ENCODE measurements at places on chromosomes 5 and 9. TPM values are rescaled to one million over a fixed set of nuclear protein-coding genes. Genes with fewer than 3 reads are reported as not detected.

ZNF879 gene
- total RNA-seq, result 5.2 TPM

TAS2R1 gene
- total RNA-seq, result not detected

DNAI1 gene
- not detected for total RNA-seq

ST8SIA4 gene
- not detected for total RNA-seq

GLRA1 gene
- not detected for total RNA-seq

TAF11L10 gene
- not detected for total RNA-seq

FIBCD1 gene
- total RNA-seq, result 17.5 TPM

HACD4 gene
- 2.4 TPM for total RNA-seq

ENTREP1 gene
- 0.24 TPM for total RNA-seq

All from osteocyte (in vitro differentiated cells).